Pons (tissue), 1 donor: ENCODE measurements at places on chromosomes 3 and 15.

DNA sequence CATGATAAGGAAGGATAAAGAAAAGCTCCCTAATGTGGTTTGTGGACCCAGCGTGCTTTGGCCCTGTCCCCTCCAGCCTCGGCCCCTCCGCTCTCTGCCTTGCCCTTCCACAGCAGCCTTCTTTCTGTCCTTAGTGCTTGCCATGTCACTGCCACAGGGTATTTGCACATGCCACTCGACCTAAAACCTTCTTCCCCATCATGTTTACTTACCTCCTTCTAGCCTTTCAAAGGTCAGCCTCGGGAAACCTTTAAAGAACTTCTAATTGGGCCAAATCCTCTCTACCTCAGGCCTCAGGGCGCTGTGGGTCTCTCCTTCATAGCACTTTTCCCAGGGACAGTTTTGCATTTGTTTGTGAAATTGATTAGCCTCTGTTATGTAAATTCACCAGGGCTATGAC is 73.0 kb downstream of the SCN11A start:
- DNase-seq: no peak

- no peak for DNase-seq
Measured at GRCh38 chr3:180142041-180142440, 105.3 kb upstream of the PEX5L start.

GRCh38 chr3:176554264-176554663 is 643.0 kb downstream of the TBL1XR1 start:
- no peak for DNase-seq

- DNase-seq: no peak
Measured at GRCh38 chr3:171822431-171823106, 12.3 kb upstream of the PLD1 start.

GRCh38 chr3:48018841-48019240 is 2.6 kb upstream of the MAP4 start:
- DNase-seq: no peak

- no peak for DNase-seq
Measured at GRCh38 chr3:136621628-136622027, 130.6 kb downstream of the STAG1 start.

- DNase-seq: peak; percentile 72
Measured at GRCh38 chr15:89171136-89172072, 50.0 kb downstream of the RLBP1 start.
